Breast epithelium (tissue), 4 donors: ENCODE measurements at places on chromosomes 2 and 18.

GRCh38 chr2:54949431-54949830 is 100.8 kb downstream of the RTN4 start:
- no peak overlapping the region for H3K27ac ChIP-seq
- no peaks in the 10 kb centered on the region for H3K27me3 ChIP-seq
- H3K4me1 ChIP-seq, result peaks cover 6% of the 10 kb centered on the region
- H3K4me3 ChIP-seq, result no peak overlapping the region
- H3K36me3 ChIP-seq, result no peaks in the 10 kb centered on the region

DNA sequence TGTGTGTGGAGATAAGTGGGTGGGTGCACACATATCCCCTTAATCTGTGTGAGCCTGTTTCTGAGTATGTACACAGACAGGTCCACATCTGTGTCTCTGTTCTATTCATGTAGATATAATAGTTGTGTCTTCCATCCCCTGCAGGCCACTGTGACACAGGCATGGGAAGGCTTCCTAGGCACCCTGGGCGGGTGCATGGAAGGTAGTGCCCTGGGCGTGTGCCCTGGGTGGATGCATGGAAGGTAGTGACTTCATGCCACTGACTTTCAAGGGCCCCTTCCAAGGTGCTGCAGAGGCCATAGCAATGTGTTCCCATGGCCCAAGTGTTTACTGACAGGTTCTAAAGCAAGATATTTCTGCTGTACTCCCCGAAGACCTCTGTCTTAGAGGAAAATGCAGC is 462.5 kb upstream of the HS6ST1 start:
- H3K27me3 ChIP-seq, result no peaks in the 10 kb centered on the region
- H3K36me3 ChIP-seq, result no peaks in the 10 kb centered on the region
- H3K27ac ChIP-seq, result no peak overlapping the region
- H3K4me3 ChIP-seq, result no peak overlapping the region
- no peak for DNase-seq

DNA sequence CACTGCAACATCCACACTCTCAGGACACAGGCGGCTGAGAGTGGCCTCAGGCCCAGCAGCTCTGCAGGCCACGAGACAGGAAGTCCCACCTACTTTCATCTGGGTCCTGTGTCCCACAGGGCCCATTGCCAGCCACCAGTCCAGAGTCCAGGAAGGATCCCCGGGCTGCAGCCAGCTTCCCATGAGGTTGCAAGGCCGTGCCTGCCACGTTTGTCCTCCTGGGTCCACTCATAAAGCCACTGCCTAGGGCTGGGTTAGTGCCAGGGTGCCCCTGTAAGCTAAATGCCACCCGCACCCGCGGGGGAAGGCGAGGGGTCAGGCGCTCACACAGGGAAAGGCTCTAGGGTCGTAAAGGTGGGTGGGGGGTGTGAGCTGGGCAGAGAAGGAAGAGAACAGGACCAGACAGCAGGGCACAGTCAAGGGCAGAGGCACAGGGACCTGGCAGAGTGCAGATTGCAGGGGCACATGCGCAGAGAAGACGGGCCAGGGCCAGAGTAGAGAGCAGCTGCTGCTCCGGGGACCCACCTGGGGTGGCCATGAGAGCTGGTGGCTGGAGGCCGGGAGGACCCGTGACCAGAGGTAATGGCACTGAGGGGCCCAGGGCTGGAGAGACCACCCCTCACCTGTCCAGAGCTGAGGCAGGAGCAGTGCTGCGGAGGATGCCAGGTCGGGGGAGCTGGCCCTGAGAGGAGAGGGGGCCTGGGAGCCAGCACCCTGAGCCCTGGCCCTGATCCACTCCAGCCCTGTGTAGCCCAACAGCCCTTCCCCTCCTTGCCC is 8.0 kb downstream of the AGXT start:
- H3K27me3 ChIP-seq, result no peaks in the 10 kb centered on the region
- no peaks in the 10 kb centered on the region for H3K4me1 ChIP-seq
- H3K27ac ChIP-seq, result no peak overlapping the region
- DNase-seq, result no peak
- H3K4me3 ChIP-seq, result no peak overlapping the region

DNA sequence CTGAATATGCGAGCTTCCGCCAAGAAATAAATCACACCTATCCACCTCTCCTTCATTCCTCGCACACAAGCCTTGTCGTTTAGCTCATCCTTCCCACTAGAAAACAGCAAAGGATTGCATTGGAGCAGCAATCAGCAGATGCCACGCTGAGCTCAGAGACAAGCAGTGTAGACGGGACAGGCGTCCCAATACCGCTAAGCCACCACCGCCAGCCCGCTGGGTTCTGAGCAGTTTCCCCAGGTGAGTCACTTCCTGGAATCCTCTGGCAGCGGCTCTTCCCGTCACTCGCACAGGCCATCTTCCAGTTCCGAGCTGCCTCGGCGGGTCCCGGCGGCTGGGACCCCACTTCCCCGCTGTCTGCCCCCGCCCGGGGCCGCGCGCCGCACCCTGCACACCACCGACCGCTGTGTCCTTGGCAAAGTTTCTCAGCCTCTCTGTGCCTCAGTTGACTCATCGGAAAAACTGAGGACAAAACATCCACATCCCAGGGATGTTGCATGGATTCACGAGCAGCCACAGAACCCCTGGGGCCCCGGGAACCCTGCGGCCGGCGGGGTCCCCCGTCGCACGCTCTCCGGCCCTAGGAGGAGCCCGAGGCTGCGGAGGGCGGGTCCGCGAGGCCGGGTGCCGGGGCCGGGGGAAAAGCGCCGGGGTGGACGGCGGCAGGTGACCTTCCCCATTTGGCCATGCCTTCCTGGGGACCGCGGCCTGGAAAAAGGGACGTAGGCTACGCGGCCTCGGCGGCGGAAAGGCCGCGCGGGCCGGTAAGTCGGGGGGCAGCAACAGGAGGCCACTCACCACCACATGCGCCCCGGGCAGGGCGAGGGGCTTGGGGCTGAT is 573 bp downstream of the KDSR start:
- H3K4me3 ChIP-seq, result peak overlapping the region; percentile 90
- H3K4me1 ChIP-seq, result no peaks in the 10 kb centered on the region
- H3K27ac ChIP-seq, result peak overlapping the region; percentile 99
- H3K27me3 ChIP-seq, result no peaks in the 10 kb centered on the region
- peak; percentile 64 for DNase-seq
- no peaks in the 10 kb centered on the region for H3K36me3 ChIP-seq

DNA sequence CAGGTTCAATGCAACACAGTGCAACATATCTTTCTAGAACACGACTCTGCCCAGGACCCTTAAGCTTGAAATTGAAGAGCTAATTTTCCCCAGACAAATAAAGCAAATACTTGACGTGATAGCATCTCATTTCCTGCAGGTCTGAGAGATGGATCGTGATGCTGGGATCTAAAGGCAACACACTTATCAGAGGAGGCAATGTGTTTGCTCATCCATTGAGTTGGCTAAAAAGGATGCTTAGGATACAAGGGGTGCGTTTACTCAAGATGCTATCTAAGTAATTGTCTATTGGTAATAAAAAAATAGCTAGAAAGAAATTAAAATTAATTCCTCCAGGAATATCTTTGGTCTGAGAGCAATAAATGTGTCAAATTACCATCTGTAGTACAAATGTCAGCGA is 129.0 kb downstream of the SOCS6 start:
- H3K27me3 ChIP-seq, result no peaks in the 10 kb centered on the region
- H3K27ac ChIP-seq, result no peak overlapping the region
- no peak for DNase-seq
- no peaks in the 10 kb centered on the region for H3K4me1 ChIP-seq
- no peaks in the 10 kb centered on the region for H3K36me3 ChIP-seq

DNA sequence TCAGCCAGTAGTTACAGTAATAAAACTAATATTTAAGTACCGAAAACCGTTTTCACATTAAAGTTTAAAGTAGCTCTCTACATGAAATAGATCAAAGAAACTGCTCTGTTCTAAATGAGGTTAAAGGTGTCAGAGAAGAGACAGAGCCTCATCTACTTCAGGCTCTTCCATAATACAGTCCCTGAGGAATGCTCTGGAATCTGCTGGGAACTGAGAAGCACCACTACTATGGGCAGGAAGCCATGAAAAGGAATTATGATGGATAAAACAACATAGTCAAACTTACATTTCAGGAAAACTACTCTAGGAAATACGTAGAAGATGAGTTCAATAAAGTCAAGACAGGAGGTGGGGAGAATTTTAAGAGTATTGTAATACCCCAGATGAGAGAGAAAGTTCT is 60.0 kb downstream of the ROCK1 start:
- no peak overlapping the region for H3K4me3 ChIP-seq
- no peaks in the 10 kb centered on the region for H3K4me1 ChIP-seq
- no peaks in the 10 kb centered on the region for H3K27me3 ChIP-seq
- H3K27ac ChIP-seq, result no peak overlapping the region
- H3K36me3 ChIP-seq, result no peaks in the 10 kb centered on the region

- no peaks in the 10 kb centered on the region for H3K27me3 ChIP-seq
- DNase-seq, result no peak
- no peaks in the 10 kb centered on the region for H3K36me3 ChIP-seq
- H3K27ac ChIP-seq, result no peak overlapping the region
Observed at GRCh38 chr18:59478591-59478990, 119.5 kb upstream of the LMAN1 start.

DNA sequence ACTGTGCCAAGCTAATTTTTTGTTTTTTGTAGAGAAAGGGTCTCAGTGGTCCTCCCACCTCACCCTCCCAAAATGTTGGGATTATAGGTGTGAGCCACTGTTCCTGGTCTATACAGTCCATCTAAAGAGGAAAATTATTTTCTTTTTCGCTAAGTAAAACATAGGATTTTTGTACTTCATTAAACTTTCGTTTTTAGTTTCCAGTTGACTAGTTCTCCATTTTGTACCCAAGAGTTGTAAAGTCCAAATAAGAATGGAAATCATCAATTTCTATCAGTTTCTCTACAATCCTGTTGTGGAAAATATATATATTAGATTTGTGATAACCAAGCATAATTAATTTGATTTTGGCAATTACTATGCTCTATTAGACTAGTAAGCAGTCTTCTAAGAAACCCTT is 156.4 kb downstream of the BABAM2 start:
- H3K27me3 ChIP-seq, result no peaks in the 10 kb centered on the region
- no peak overlapping the region for H3K4me3 ChIP-seq
- no peaks in the 10 kb centered on the region for H3K36me3 ChIP-seq
- no peak overlapping the region for H3K27ac ChIP-seq

DNA sequence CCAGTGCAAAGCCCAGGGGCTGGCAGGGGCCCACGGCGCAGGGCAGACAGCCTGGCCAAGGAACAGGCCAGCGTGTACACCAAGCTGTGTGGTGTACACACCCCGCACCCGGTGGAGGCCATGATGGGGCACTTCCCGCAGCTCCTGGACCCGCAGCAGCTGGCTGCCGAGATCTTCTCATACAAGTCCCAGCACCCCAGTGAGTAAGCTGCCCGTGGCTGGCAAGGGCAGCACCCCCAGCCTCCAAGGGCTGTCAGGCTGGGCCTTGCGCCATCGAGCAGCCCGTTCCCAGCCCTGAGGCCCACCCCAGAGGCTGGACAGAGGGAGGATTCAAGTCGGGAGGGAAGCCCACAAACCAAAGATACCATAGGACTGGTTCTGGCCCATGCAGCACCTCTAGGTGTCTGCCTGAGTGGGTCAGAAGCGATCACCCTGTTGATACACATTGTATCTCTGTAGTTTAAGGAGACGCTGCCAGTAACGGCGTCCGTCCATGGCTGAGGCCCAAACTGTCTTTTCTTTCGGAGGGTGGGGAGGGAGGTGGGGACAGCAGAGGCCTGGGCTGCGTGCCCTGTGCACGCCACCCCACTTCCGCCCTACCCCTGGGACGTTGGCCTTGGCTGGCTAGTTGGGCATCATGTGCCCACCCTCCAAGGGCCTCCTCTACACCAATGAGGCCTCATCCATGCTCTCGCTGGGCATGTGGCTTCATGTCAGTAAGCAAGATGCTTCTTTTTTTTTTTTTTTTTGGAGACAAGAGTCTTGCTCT is 16.8 kb upstream of the MTERF4 start:
- H3K27me3 ChIP-seq, result no peaks in the 10 kb centered on the region
- no peak overlapping the region for H3K4me3 ChIP-seq
- no peak overlapping the region for H3K27ac ChIP-seq
- no peaks in the 10 kb centered on the region for H3K36me3 ChIP-seq
- DNase-seq, result no peak

GRCh38 chr2:51220080-51220479 is 188.1 kb upstream of the NRXN1 start:
- no peak for DNase-seq
- H3K4me1 ChIP-seq, result no peaks in the 10 kb centered on the region
- H3K4me3 ChIP-seq, result no peak overlapping the region
- no peak overlapping the region for H3K27ac ChIP-seq
- no peaks in the 10 kb centered on the region for H3K27me3 ChIP-seq
- H3K36me3 ChIP-seq, result no peaks in the 10 kb centered on the region

DNA sequence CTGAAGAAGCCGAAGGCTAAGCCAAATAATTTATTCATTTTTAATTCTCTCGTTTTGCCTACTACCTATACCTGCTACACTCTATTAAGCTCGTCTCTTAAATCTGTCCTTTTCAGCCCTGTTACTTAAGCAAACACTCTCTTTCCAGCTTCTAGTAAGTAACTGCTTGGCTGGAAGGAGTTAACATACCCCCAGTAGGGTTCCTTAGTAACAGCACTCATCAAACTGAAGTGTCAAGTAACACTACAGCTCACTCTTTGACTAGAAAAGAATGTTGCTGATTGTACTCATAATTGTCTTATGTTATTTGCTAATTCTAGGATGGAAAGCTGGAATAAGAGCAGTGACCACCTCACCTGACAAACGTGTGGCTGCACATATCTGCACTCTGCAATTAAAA is 120.0 kb upstream of the SCN7A start:
- no peak overlapping the region for H3K27ac ChIP-seq
- DNase-seq, result no peak

GRCh38 chr2:150601280-150602038 is 114.0 kb upstream of the RND3 start:
- DNase-seq, result no peak
- H3K36me3 ChIP-seq, result no peaks in the 10 kb centered on the region
- H3K27me3 ChIP-seq, result no peaks in the 10 kb centered on the region
- peak overlapping the region; percentile 0 for H3K4me3 ChIP-seq
- no peaks in the 10 kb centered on the region for H3K4me1 ChIP-seq

DNA sequence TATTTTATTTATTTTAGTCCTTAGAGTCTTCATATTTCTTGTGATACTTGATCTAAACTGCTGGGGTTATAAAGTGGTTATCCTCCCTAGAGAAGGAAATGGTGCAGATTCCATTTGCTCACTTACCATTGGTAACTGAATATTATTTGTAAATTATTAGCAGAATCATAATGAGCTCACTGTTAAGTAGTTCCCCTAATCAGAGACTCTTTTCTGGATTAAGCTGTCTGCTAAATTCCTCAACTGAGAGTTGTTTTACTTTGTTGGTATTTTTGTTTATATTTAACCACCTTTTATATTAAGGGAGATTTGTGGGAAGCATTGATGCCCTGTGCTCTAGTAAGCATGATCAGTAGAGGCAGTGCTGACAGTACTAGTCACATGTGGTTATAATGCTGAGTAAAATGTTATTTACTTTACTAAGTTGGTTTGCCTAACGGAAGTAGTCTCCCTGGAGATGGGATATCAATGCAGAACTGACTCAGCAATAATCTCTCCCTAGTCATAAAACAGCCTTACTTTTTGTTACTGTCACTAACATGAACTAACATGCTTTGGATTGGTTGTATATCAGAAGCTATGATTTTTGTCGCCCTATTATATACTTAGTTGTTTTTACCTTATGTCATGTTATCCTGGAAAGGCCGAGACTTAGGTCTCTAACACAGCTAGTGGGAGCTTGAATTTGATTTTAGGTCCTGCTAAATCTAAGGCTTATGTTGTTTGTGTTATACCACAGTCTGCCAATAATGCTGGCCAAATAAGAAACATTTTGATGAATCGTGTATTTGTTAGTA is 166.7 kb downstream of the MCFD2 start:
- no peaks in the 10 kb centered on the region for H3K36me3 ChIP-seq
- H3K4me1 ChIP-seq, result no peaks in the 10 kb centered on the region
- DNase-seq, result no peak
- no peaks in the 10 kb centered on the region for H3K27me3 ChIP-seq

- H3K4me1 ChIP-seq, result no peaks in the 10 kb centered on the region
- H3K4me3 ChIP-seq, result no peak overlapping the region
- no peak overlapping the region for H3K27ac ChIP-seq
- H3K36me3 ChIP-seq, result peaks cover 11% of the 10 kb centered on the region
- H3K27me3 ChIP-seq, result no peaks in the 10 kb centered on the region
- no peak for DNase-seq
Observed at GRCh38 chr2:15625344-15626036, 33.8 kb downstream of the DDX1 start.
